ENCODE measurements at places on chromosomes 5 and 9. TPM values are rescaled to one million over a fixed set of nuclear protein-coding genes. Genes with fewer than 3 reads are reported as not detected.

SPATA31A3 gene
- not detected for polyA plus RNA-seq

GRCh38 chr5:89230178-89230577 is 347.2 kb upstream of the MEF2C start:
- H3K27ac ChIP-seq = no peak overlapping the region
- no peaks in the 10 kb centered on the region for H3K27me3 ChIP-seq
- no peak for DNase-seq

GLRA1 gene
- not detected for polyA plus RNA-seq

DNA sequence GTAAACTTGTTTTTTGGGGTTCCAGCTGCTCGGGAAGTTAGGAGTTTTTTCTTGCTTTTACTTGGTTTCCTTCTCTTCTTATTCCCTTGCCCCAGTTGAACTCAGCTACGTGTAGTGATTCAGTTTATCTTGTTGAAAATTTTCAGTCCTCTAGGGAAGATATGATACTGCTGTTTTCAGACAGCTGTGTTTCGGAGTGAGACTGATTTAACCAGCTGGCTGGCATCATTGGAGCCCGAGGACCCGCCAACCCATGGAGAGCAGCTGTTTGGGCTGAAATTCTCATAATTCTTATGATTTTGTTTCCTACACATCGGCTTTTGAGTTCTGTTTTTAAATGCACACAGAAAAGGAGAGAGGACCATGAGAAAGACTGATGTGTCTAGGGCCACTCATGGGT is 271.5 kb downstream of the NR3C1 start:
- no peak overlapping the region for H3K27ac ChIP-seq
- peaks cover 45% of the 10 kb centered on the region for H3K36me3 ChIP-seq
- no peak for DNase-seq
- no peak overlapping the region for H3K4me3 ChIP-seq
- H3K4me1 ChIP-seq = peaks cover 10% of the 10 kb centered on the region

C9orf153 gene
- polyA plus RNA-seq = not detected

- H3K27ac ChIP-seq = no peak overlapping the region
- no peaks in the 10 kb centered on the region for H3K4me1 ChIP-seq
- H3K36me3 ChIP-seq = no peaks in the 10 kb centered on the region
- no peak overlapping the region for H3K4me3 ChIP-seq
Observed at GRCh38 chr5:134511796-134512660, 13.4 kb upstream of the JADE2 start.

DNA sequence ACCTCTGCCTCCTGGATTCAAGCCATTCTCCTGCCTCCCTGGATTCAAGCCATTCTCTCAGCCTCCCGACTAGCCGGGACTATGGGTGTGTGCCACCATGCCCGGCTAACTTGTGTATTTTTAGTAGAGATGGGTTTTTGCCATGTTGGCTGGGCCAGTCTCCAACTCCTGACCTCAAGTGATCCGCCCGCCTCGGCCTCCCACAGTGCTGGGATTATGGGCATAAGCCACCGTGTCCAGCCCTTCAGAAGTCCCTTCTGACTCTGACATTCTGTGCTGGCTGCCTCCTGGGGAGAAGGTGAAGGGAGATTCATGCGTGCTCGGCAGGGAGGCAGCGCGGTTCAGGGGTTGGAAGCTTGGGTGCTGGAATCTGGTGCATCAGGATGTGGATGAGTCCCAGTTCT is 28.8 kb downstream of the PRRX2 start:
- H3K4me3 ChIP-seq = no peak overlapping the region
- no peaks in the 10 kb centered on the region for H3K36me3 ChIP-seq
- H3K4me1 ChIP-seq = no peaks in the 10 kb centered on the region

DNA sequence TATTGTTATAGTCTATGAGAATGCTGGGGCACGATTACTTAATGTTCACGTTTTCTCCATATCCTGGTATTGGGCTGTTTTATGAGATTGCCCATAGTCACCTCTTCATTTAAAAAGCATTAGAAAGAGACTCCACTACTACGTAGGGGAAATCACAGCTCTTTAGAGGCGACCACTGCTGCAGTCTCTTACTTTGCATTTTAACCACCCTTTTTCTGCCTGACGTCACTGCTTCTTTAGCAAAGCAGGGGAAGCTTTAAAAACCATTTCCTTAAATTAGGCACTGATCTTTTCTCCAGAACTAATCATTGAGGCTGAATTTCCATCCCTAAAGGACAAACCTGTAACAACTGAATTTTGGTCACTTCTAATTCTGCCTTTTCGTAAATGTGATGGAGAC is 38.9 kb downstream of the ZNF608 start:
- H3K27ac ChIP-seq = no peak overlapping the region
- peak; percentile 5 for DNase-seq
- H3K4me1 ChIP-seq = peaks cover 5% of the 10 kb centered on the region
- H3K27me3 ChIP-seq = no peaks in the 10 kb centered on the region
- no peak overlapping the region for H3K4me3 ChIP-seq
